ENCODE measurements at places on chromosomes 4 and X.

DNA sequence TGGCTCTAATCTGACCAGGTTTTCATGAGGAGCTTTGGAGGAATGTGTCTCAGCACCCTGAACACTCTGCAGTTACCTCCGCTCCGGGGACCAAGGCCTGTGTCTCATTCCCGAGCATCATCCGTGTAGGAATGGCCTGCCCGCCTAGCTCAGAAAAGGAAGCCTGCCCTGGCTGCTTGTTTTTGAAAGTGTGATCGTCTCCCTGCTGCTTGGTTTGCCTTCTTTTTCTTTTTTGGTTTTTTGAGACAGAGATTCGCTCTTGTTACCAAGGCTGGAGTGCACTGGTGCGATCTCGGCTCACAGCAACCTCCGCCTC lies 73.3 kb downstream of the CRLF2 start:
- no peak for DNase-seq

GRCh38 chr4:11397146-11397545 lies 31.5 kb downstream of the HS3ST1 start:
- DNase-seq, result no peak

DNA sequence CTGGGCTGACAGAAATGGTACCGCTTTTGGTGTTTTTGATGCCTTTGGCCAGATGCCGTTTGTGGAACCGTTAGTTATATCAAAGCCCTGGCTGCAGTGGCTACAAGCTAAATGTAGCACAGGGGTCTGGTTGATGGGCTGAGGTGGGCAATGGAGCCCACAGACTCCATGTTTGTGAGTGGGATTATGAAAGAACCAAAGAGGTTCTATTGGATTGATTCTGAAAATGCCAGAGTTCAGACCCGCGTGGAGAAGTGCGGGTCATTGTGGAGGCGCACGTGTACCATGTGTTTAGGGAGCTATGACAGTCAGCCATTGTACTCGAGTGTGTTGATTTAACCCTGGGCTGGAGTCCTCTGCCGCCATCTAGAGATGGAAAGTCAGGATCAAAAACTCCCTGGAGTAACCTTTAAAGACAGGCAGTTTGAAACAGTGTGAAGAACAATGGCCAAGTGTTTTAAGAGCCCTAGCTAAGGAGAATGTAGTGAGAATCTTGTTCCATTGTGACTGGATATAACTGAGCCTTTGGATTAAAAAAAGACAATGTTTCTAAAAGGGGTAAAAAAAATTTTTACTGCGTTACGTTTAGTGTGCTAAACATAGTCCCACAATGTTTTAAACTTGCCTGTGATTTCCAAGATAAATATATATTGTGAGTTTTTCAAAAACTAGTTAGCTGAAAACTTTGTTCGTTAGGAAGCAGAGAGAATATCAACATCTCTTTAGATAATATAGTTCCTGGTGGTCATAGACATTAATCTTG lies 12.7 kb downstream of the ART3 start:
- DNase-seq, result peak; percentile 21

DNA sequence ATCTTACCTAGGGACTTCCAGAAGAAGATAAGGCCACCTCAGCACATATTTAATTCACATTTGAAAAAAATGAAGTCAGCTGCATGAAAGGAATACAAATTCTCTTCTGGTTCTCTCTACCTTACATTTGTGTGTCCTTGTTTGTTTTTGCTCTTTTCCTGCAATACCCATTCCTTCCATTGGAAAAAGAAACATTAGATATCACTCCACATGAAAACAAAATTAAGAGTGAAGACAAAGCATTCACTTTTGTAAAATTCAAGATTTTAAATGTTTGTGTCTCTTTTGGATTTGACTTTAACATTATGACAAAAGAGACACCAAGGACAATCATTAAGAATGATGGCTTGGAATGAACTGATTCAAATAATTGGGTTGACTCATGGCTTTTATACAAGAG lies 1351.8 kb downstream of the FSTL5 start:
- no peak for DNase-seq

GRCh38 chr4:11105715-11106114 lies 323.0 kb downstream of the HS3ST1 start:
- DNase-seq, result no peak

GRCh38 chr4:150852216-150852615 lies 162.9 kb downstream of the LRBA start:
- DNase-seq, result no peak

GRCh38 chrX:123698979-123699520 lies 33.8 kb downstream of the THOC2 start:
- no peak for DNase-seq

- DNase-seq, result no peak
These were observed 812.1 kb upstream of the INTU start for GRCh38 chr4:126820631-126821030.

DNA sequence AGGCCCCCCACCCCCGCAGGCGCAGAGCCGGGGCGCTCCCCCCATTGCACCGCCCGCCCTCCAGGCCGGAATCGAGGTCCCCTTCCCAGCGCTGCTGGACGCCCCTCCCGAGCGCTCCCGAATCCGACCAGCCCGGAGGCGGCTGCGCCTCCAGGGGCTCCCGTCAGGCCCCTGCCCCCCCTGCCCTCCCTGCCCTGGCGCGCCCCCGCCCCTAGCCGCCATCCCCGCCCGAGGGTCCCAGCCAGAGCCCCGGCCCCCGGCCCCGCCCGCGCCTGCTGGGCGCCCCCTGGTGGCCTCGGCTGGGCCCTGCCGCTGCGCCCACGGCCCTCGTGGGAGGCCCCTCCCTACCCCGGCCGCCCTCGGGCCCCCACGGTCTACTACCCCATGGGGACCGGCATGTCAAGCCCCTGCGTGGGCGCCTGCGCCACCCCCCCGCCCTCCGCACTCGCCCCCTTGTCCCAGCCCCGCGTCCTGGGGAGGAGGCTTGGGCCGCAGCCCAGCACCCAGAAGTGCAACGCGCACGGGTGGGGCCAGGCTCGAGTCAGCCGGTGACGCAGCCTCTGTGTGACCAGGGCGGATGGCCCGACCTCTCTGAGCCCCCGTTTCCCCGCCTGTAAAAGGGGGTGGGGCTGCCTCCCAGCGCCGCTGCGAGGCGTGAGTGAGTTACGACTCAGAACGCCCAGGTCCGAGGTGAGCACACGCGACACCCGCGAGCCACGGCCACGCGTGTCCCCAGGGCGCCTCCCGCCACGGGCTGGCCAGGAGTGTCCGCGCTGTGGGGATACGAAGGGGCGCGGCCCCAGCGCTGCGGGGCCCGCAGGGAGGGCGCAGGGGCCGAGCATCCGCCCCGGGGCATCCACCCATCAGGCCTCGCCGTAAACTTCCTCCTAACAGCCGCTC lies 104.9 kb downstream of the FAM53A start:
- DNase-seq, result peak; percentile 78

- no peak for DNase-seq
These were observed 24.6 kb upstream of the ANTXR2 start for GRCh38 chr4:80097400-80098177.

GRCh38 chr4:147779451-147779850 lies 47.6 kb downstream of the ARHGAP10 start:
- DNase-seq, result no peak

- no peak for DNase-seq
These were observed 1207.4 kb downstream of the ADGRL3 start for GRCh38 chr4:62407534-62407933.

DNA sequence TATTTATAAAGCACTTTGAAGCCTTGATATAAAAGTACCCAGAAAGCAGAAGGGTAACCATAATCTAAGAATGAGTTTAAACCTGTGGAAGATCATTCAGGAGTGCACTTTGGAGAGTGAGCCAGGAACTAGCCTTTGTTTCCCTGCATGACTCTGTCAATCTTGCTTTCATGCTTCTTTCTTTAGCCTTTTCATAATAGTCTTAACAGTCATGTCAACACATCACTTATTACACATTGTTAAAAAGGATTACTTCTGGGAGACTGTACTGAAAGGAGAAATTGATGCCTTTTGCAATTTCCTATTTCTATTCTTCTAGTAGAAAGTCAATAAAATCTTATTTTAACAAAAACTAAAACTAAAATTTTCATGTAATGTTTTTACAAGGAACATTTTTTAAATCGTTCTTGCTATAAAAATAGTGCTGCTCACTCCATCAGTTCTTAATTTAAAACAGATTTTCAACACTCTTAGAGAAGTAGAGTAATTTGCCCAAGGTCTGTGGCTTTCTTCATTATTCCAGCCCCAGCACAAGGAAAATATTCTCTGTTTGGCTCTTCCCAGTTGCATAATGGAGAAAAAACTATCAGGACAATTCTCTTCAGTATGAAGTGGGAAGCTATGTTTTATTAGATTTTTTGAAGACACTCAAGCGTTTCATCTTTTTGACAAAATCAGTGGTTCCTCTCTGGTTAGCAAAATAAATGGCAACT lies 35.4 kb upstream of the SPP1 start:
- DNase-seq, result no peak

DNA sequence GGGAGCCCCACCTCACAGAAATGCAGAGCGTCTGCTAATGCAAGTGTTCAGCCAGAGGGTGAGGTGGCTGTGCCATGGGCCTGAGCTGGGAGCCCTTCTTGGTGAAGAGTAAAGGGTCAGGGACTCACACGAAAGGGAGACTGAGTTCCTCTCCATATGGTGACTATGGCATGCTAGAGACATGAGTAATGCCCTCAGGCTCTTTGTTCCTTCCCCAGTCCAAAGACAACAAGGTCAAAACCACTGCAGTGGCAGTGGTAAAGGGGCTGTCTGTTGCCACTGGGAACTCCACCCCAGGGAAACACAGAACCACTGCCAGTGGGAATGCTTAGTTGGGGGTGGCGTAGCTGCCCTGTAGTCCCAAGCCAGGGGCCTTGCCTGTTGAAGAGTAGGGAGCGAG lies 22.4 kb downstream of the RAB40AL start:
- DNase-seq, result no peak

- no peak for DNase-seq
These were observed 66.1 kb upstream of the H2AZ1 start for GRCh38 chr4:100016191-100016590.

DNA sequence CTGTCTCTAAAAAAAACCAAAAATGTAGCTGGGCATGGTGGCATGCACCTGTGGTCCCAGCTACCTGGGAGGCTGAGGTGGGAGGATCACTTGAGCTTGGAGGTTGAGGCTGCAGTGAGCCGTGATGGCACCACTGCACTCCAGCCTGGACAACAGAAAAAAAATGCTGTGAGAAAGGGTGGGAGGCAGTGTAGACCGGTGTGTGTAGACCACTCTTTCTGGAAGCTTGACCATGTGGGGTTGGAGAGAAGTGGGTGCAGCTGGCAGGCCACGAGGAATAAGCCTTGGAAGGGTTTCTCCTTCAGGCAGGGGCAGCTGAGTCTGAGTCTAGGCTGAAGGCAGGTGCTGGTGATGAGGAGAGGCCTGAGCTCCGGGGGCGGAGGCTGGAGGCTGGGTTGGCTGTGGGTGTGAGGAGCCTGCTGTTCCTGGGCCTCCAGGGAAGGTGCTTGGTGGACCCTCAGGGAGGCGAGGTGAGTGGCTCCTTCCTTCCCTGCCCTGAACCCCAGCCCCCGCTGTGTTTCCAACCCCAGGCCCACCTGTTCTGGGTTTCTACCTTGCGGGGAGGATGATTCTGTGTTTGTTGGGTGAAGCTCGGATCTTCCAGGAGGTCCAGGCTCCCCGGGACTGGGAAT lies 9.3 kb upstream of the TBC1D14 start:
- no peak for DNase-seq

DNA sequence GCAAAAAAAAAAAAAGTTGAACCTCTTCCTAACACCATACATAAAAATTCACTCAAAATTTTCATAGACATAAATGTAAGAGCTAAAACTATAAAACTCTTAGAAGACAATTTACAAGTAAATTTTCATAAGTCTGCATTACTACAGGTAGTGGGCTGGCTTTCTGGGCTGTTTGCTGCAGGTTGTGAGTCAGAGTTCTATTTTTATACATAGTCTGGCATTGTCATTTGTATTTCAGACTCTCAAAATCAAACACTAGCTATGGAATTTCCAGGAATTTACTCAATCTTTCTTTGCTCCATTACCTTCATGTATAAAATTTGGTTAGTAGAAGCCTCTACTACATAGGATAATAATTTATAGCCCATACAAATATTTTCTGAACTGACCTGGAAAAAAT lies 227.2 kb downstream of the COX18 start:
- no peak for DNase-seq

DNA sequence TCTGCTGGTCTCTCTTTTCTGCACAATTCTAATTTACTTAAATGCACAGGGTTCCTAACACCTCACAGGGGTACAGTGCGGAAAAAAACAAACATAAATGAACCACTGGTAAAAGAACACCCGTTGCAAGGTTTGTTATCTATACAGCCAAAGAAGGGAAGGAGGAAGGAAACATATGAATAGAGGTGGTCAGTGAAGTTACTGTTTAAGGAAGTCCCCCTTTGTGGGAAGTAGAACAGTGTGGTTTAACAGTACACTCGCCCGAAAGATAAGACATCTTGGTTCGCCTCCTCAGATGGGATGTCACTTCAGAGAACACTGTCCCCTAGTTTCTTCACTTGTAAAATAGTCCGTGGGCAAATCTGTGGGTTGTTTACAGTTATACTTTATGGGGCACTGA lies 57.5 kb downstream of the TEC start:
- no peak for DNase-seq

GRCh38 chr4:41550308-41550707 lies 12.4 kb downstream of the LIMCH1 start:
- DNase-seq, result no peak

DNA sequence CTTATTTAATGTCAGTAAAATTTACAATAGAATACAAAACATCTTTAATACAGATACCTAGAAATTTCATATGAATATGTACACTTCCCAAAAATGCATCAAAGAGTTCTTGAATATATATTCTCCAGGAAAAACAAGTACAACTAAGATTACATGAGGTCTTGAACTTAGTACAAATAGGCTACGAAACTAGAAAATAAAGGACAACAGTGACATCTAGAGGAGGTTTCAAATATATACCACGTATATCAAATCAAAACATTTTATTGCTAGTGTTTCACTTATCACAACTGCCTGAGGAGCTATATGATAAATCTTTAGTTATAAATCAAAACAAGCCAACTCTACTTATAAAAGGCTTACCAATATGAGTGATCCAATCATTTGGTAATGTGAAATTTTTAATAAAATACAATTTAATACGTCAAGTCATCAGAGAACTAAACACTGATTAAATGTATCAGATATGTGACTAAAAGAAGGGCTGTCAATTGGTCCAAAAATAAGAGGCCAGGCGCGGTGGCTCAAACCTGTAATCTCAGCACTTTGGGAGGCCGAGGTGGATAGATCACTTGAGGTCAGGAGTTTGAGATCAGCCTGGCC lies 36.6 kb downstream of the ANAPC10 start:
- no peak for DNase-seq

DNA sequence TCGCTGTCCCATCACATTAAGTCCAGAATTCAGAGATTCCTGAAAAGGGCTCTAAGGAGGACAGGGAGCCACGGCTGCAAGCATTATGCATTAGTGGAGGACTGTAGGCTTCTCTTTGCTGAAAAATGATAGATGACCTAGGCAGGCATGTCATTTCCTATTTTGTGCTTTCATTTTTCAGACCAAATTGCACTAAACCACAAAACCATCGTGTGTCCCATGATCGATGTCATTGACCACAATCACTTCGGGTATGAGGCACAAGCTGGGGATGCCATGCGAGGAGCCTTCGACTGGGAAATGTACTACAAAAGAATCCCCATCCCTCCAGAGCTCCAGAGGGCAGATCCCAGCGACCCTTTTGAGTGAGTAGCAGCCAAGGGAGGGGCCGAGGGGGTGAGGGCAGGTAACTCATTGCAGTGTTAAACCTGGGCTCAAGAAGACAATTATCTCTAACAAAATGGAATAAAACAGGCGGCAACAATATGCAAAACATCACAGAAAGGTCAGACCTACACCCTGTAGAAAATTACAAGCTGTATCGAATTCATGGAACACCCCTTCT lies 355.2 kb upstream of the GALNT7 start:
- no peak for DNase-seq

Data from activated CD4-positive, alpha-beta T cell treated with anti-CD3 and anti-CD28 coated beads, Interleukin-2, amount 50 U/mL, for 48 hours (primary cell).